ENCODE measurements at places on chromosomes 13 and 19.

DNA sequence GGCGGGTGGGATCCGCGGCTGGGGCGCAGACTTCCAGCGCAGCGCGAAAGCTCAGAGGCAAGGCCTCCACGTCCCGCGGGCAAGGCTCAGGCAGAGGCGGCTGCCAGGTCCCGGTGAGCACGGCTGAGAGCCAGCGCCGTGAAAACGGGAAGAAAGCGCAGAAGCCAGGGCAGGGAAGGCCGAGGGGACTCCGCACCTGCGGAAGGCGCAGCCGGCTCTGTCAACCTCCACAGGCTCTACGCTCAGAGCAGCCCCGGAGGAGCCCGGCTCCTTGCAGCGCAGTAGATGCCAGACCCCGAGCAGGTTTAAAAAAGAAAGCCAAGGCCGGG, 131.0 kb downstream of the RNF17 start:
- DNase-seq = no peak

DNA sequence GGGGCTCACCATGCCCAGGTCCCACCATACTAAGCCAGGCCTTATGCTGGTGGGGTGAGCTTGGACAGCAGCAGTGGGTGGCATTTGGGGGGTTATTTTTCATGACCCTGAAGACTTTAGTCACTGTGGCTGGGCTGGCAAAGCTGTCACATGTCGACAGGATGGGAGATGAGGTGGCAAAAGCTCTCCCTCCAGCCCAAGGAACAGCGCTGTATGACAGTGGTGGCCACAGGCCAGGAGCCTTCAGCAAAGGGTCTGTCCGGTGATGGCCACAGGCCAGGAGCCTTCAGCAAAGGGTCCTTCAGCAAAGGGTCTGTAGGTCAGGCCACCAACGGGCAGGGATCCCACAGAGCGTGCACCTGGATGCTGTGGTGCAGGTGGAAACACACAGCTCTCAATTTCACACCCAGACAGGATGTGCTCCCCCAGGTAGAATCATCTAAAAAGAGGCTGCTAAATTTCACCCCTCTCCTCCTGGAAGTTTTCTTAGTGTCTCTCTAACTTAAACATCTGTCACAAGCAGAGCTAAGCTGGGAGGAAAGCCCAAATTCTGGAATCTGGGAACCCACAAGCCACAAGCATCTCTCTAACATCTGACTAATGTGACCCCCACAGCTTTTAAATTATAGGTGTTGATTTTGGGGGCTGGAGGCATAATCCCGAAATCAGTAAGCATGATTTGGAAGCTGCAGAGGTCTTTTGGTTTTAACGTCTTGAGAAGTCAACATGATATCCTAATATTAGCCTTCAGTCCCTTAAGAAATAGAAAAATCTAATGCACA, 23.0 kb downstream of the COL4A1 start:
- DNase-seq = no peak

DNA sequence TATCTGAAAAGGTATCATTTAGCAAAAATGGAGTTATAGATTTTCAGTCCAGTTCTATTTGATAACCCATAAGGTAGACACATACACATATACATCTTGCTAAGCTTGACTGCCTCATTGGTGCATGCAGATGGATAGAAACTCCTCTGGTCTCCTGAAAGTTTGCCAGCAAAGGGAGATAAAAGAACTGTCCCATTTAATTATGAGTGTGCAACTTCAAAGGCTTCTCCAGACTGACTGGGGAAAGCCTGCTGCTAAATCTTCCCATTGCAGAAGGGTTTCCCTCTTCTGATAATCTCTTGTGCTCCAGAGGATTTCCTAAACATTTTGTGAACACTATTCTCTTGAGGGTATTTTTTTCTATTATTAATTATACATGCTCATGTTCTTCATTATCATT, 131.9 kb downstream of the ITGBL1 start:
- no peak for DNase-seq

GRCh38 chr13:106110241-106110855, 425.1 kb downstream of the EFNB2 start:
- no peak for DNase-seq

GRCh38 chr13:75541287-75541686, 3.6 kb upstream of the COMMD6 start:
- no peak for DNase-seq
